ENCODE measurements at places on chromosomes 7 and 10. TPM values are rescaled to one million over a fixed set of nuclear protein-coding genes. Genes with fewer than 3 reads are reported as not detected.

The LIPM gene
- total RNA-seq: not detected

The ANKRD61 gene
- total RNA-seq: not detected

The THSD7A gene
- total RNA-seq: 4.0 TPM

The NRAP gene
- not detected for total RNA-seq

The SUN3 gene
- total RNA-seq: not detected

The PRKCQ gene
- 8.1 TPM for total RNA-seq

The SPDYE5 gene
- not detected for total RNA-seq

The PALD1 gene
- total RNA-seq: 8.5 TPM

The NPC1L1 gene
- not detected for total RNA-seq

The HKDC1 gene
- total RNA-seq: 3.0 TPM

The GIMAP2 gene
- total RNA-seq: 84.4 TPM

The ALDH18A1 gene
- 34.0 TPM for total RNA-seq

The EBLN1 gene
- not detected for total RNA-seq

The MMP21 gene
- total RNA-seq: 0.27 TPM

The JCAD gene
- 1.2 TPM for total RNA-seq

The CYP3A7 gene
- total RNA-seq: not detected

The AS3MT gene
- 4.3 TPM for total RNA-seq

The GJC3 gene
- total RNA-seq: not detected

The NUTM2E gene
- total RNA-seq: not detected

The NAMPT gene
- 297 TPM for total RNA-seq

The CALHM3 gene
- not detected for total RNA-seq

The ATG9B gene
- 0.66 TPM for total RNA-seq

The AKR1D1 gene
- total RNA-seq: not detected

The NUDT13 gene
- 2.3 TPM for total RNA-seq

The SLC29A4 gene
- 2.6 TPM for total RNA-seq

The INPP5A gene
- total RNA-seq: 33.7 TPM

The MACROH2A2 gene
- total RNA-seq: 3.2 TPM

The COL28A1 gene
- total RNA-seq: 0.85 TPM

The SH2D4B gene
- total RNA-seq: not detected

The FXYD4 gene
- total RNA-seq: not detected

The ADCYAP1R1 gene
- total RNA-seq: 1.0 TPM

The CXCL12 gene
- total RNA-seq: 549 TPM

The SHH gene
- not detected for total RNA-seq

The GPR26 gene
- total RNA-seq: not detected

The C10orf71 gene
- total RNA-seq: not detected

The CC2D2B gene
- total RNA-seq: 2.9 TPM

The NME8 gene
- total RNA-seq: 2.4 TPM

The DYDC2 gene
- total RNA-seq: not detected

The HMX3 gene
- not detected for total RNA-seq

The TFPI2 gene
- 6.3 TPM for total RNA-seq

All from spleen (tissue), 13 donors.